Foreskin melanocyte (primary cell): ENCODE measurements at places on chromosomes 7 and 10.

GRCh38 chr7:36261019-36261754, 108.1 kb downstream of the EEPD1 start:
- DNase-seq = no peak

GRCh38 chr10:98267069-98267893, 713 bp downstream of the LOXL4 start:
- no peak for DNase-seq

- DNase-seq = no peak
These were observed 7.7 kb downstream of the CCM2 start for GRCh38 chr7:45007571-45008328.

- DNase-seq = no peak
These were observed 75.9 kb downstream of the RGS10 start for GRCh38 chr10:119466655-119467054.

DNA sequence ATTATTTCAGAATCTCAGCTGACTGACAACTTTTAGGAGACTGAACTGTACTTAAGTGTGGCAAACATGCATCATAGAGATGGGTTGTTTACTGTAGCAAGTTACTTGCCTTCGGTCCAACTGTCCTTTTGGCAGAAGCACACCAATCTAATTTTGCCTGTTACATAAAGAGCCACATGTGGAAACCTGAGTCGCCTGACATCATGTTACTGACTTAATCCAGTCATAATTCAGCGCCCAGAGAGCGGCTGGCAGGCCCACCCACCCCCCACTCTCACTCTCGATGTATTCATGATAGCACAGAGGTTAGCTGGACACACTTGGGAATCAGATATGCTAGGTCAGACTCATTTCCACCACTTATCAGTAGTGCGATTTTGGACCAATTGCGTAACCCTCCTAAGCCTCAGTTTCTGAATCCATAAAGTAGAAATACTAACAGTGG, 57.3 kb upstream of the CAPZA2 start:
- no peak for DNase-seq
